NCI-H1930 (cell line): ENCODE measurements at places on chromosomes 13 and 19.

DNA sequence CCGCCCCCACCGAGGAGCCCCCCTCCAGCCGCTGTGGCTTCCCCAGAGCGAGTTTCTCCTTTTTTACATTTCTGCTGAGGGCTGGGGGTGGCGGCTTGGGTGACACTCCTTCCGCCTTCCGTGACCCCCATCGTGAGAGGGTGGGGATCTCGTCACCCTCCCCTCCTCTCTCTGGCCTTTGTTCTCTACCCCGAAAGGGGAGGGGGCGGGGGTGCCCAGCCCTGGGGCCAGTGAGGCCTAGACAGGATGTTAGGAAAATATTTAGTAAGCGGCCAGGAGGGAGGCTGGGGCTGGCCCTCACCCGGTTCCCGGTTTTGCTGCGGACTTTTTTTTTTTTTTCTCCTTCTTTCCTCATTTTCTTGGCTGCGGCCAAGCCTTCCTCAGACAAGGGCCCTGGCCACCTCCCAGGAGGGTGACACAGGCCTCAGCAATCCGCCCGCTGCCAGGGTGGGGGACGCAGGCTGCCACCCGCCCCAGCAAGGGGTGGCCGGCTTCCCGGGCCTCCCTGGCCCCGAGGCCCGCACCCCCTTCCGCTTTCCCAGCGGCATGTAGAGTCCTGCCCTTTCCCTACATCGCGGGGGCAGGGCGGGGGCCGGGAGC, 3.9 kb downstream of the MIDN start:
- DNase-seq = no peak

DNA sequence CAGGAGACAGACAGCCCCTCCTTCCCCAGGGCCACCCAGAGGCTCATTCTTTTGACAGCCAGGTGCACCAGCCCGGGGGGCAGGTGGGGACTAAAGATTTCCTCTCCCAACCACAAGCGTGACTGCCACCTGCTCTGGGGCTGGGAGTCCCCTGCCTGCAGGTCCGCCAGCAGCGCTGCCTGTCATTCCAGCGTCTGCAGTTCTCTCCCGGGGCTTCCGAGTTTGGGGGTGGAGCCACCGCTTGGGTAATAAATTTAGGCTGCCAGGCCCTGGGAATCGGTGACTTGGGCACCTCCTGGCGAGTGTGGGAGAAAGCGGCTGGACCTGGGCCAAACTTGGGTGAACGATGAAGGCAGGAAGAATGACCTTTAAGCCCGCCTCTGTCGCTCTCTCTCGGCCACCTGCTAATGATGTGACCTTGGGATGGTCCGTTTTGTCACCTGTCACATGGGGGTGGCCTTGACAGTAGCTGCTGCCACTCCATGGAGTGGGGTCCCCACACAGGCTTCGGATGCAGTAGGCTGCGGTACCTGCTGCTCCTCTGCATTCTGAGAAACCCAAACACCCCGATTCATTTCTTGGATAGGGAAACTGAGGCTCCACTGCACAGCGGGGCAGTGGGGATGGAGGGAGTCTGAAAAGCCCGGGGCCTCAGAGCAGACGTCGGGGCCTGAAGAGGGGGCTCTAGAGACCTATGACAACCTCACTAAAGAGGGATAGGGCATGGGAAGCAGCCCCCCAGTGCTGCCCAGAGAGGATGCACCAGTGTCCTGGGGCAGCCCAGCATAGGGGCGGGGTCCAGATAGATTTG, 12.8 kb downstream of the FUT6 start:
- DNase-seq = no peak

DNA sequence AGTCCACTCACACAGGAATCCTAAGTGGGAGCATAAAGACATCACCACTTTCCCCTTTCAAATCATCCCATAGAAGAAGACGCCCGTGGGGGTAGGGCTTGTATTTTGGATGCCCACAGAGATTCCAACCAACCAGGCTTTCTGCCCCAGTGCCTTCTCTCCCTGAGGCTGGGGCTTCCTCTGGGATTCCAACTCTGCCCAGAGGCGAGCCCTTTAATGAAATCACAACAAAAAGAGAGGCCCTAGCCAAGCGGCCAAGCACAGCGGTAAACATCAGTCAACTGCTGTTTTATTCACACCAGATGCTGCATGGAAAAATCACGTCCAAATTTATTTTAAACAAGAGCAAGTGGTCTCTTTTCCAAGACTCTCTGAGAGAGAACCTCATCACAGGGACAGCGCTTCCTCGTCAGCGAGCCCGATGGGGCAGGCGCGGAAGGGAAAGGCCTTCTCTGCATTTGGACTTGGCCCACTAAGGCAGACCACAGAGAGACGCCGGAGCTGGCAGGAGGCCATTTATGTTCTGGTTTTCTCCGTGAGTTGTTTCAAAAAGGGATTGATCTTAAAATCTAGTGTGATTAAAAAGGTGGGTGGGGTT, 31.5 kb downstream of the ADPRHL1 start:
- DNase-seq = no peak

GRCh38 chr19:1106841-1107660, 3.3 kb downstream of the GPX4 start:
- no peak for DNase-seq

DNA sequence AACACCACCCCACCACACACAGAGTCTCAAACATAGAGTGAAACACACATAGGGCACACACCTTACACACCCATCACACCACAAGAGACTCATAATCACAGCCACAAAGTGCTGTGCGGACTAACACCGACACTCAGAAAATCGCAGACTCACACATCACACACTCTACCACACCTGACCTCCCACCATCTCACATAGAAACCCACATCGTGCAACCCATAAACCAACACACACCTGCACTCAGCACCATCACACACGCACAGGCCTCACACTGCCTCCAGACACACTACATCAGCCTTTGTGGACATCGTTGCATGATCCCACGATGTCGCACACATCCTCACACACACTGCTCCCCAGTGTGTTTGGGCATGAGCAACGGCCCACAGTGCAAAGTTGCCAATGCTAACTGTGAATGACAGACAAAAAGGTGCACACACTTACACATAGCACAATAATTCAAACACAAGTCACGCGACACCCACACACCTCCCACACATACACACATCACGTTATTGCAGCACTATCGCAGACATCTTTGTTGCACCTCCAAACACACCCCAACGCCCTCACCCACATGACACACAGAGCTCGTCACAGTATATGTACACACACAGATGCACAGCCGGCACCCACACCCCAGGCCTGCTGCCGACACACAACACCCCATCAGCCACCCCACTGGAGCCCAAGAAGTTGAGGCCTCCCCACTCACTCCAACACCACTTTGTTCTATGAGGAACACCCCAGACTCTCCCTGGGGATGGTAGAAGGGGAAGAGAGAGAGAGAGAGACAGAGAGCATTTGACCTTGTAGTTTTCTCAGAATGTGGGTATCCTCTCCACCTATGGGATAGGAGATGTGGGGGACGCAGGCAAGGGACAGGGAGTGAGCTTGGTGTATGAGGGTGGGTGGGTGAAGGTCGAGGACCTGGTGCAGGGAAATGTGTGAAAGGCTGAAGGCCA, 1.2 kb upstream of the ATP1A3 start:
- DNase-seq = no peak

DNA sequence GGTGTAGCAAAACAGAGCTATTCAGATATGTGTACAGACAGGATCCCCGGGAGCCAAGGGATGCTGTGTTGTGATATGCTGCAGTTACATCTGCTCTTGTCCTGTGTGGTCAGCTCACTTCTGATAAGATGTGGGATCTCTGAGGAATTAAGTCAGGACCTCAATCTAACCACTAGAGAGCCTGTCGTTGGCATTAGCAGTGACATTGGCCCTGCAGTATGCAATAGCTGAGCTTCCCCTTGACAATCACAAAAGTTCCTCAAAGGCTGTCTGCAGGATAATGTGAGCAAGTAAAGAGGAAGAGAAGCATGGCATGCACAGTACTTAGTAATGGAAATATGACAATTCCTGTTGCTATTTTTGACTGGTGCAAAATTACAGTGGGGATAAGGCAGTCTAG, 203.4 kb upstream of the MIR17HG start:
- no peak for DNase-seq

DNA sequence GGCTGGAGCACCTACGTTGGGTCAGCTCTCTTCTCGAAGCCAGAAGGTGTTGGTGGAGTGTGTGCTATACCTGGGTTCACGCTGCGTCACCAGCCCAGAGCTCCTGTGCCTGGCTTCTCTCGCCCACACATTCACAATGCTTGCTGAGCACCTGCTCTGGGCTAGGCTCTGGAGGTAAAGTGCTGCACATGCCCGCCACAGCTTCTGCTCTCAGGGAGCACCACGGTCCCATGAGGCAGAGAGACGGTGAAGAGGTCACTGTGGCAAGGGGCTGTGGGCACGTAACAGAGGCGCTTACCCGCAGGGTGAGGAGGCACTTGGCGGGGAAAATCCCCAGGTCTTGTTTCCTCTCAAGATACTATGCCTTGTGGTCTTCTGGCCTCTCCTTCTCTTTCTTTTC, 174.2 kb downstream of the TEX29 start:
- no peak for DNase-seq

DNA sequence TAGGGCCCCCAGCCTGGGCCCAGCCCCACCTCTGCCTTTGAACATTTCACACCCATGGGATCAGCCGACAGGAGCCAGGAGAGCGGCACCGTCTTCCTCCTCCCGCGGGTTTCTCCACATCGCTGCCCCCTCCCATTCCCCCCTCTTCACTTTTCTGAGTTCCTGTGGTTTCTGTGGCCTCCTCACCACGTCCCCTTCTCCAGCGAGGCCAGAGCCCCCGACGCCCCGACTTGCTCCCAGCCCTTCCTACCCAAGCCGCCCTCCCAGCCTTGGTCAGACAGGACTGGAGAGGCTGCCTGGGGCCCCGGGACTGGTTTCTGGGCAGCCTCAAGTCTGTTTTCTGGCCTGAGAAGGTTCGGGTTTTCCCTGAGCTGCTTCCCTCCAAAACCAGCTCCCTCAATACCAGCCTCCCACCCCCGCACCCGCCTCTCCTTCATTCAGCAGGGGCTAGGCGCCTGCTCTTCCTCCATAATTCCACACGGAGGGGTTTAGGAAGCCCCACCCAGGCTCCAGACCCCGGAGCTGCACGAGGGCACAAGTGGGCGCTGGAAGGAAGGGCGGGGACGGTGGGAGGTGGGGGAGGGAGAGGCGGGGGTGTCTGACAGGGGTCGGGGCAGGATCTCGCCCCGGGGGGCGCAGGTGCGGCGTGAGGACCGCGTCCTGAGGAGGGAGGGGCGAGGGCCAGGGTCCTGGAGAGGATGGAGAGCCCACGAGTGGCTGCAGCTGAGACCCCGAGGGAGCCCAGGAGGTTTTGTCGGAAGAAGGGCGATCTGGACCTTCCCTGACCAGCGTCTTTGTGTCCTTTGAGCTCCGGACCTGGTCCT, 4.0 kb upstream of the SIGLEC10 start:
- no peak for DNase-seq

DNA sequence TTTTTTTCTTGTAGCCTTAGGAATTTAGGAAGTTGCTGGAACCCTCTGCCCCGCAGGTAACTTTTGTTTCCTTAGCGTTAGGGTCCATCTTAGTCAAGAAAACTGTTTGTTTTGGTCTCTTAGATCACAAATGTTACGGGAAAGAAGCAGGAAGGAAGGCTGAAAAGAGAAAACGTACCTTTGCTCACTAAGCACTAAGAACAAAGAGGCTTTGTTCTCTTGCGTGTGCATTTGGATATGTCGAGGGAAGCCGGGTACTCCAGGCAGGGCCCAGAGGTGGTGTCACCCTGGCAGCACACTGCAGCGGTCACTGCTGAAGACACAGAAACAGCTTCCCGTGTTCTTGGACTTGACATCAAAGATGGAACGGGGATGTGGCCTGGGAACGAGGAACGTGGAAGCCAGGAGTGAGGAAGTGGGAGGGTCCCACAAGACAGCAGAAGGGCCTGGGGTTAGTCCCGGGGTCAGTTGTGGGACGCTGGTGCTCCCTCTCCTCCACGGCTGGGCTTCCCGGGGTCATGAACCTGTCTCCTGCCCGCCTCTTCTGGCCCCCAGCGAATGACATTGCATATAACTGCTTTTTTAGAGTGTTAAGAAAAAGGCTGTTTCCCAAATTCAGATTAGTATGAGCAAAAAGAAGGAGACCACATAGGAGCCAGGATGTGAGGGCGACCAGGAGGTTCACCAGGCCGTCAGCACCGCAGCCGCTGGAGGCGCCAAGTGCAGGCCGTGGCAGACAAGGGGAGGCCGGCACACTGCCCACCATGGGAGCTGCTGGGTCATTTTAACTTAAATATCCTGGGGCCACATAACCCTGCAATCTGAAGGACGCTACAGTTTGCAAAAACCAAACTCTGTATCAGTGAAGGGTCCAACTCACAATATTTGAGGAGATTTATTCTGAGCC, 31.6 kb downstream of the ATP11A start:
- no peak for DNase-seq

DNA sequence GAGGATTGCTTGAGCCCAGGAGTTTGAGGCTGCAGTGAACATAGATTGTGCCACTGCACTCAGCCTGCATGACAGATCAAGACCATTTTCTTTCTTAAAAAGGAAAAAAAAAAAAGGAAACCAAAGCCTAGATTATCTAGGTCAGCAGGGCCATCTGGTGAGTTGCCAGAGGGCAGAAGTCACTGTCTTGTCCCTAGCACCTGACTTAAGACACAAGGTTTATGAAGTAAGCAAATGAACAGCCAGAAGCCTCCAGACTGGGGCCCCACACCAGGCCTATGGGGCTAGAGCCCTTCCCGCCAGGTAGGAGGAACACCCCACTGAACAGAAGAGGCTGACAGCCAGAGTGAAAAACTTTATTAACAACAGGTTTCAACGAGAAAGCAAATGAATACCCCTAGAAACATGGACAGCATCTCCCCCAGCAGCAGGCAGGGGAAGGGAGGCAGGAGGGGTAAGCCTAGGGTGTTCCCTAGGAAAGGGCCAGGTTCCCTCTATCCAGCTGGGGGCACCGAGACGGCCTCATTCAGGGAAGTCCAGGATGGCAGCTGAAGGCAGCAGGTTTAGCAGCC, 1.2 kb downstream of the WDR83 start:
- DNase-seq = no peak

- DNase-seq = no peak
Observed at GRCh38 chr19:51531349-51532315, at the start of gene SIGLEC6. Gene SIGLEC6 (minus strand): TSS chr19:51531670. CDS start chr19:51531648, 22 bp downstream.

- DNase-seq = no peak
Observed at GRCh38 chr19:41364524-41365391, 809 bp upstream of the B9D2 start.

DNA sequence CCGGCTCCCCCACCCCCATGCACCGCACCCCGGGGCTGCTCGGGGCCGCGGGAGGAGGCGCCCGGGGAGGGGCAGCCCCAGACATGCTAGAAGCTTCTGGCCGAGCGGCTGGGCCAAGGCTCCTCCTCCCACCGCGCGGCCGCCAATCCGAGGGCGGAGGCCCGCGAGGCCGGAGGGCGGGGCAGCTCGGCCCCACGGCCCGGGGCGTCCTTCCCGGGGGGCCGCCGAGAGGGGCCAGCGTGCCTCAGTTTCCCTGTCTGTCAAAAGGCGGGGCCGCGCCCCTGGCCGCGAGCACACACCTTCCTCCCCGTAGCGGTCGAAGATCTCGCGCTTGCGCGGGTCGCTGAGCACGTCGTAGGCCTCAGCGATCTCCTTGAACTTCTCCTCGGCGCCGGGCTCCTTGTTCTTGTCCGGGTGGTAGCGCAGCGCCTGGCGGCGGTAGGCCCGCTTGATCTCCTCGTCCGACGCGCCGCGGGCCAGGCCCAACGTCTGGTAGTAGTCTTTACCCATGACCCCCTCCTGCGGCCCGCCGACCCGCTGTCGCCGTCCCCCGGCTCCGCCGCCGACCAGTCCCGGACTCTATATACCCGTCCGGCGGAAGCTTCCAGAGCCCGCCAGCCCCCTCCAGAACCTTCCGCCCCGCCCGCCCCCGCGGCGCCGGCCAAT, at the start of gene DNAJB1:
DNAJB1 (minus strand) TSS at position 558 of the 666 bp plus-strand sequence; CDS start at position 510, 48 bp downstream.
- DNase-seq = no peak

- no peak for DNase-seq
Observed at GRCh38 chr19:6373813-6374108, 1.2 kb downstream of the ALKBH7 start.

GRCh38 chr19:54392105-54392504, 23.2 kb upstream of the TTYH1 start:
- DNase-seq = no peak
